ENCODE measurements at places on chromosomes 1 and 21.

DNA sequence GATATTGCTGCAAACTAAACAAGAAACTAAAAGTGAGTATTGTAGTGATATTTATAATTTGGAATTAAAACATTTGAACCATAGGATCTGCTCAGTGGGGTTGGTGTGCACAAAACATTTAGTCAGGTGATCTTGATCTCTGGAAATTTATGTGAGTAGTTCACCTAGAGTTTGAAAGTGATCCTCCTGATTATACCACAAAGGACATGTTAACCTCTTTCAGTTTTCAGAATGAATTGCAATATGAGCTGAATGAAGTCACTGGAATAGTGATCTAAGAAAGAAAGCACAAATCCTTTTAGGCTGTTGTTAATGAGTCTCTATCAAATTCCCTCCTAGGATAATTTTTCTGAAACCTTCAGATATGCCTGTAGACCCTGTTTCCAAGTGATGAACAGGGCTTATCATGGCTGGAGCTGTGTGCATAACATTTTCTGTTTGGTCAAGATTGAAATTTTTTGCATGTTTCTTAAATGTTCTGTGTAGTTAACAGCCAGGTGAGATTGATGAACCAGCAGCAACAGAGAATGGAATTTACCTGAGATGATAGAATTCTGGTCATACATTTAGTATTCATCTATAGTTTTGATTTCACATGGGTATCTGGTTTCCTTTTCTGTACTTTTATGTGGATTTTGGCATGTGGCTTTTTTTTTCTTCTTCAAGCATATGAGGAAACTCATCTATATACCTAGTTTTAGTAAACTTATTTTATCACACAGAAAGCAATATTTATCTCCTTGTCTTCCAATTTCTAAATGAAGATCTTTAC lies 25.5 kb downstream of the CDC14A start:
- no peak for DNase-seq

DNA sequence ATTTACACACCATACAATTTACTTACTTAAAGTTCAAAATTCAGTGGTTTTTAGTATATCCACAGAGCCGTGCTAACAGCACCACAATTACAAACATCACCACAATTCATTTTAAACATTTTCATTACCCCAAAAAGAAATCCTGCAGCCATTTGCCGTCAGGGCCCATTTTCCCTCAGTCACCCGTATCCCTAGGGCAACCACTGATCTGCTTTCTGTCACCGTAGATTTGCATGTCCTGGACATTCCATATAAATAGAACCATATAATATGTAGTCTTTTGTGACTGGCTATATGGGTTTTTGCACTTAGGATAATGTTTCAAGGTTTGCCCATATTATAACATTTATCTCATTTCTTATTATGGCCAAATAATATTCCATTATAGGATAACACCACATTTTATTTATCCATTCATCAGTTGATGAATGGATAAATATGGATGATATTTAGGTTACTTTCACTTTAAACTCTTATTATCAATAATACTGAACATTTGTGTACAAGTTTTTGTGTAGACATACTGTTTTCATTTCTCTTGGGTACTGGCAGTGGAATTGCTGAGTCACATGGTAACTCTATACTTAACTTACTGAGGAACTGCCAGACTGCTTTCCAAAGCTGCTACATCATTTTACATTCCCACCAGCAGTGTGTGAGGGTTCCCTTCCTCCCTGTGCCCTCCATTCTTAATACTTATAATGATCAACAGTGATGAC lies 68.9 kb downstream of the ST3GAL3 start:
- no peak for DNase-seq

DNA sequence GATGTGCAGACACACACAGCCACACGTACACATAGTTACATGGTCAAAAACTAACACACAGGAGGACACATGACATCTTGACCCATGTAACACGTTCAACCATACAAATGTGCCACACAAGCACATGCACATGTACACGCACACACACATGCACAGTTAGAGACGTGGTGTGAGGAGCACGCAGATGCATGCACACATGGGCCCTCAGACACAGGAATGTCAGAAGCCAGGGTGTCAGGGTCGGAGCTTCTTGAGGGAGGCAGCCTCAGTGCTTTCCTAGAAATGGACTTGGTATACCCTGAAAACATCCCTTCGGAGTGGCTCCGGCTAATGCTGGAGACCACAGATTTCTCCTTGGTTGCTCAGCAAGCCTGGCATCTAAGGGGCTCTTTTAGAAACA lies 114.3 kb downstream of the DMRTB1 start:
- no peak for DNase-seq

GRCh38 chr1:238592621-238593020 lies 701.9 kb upstream of the ZP4 start:
- DNase-seq: no peak

DNA sequence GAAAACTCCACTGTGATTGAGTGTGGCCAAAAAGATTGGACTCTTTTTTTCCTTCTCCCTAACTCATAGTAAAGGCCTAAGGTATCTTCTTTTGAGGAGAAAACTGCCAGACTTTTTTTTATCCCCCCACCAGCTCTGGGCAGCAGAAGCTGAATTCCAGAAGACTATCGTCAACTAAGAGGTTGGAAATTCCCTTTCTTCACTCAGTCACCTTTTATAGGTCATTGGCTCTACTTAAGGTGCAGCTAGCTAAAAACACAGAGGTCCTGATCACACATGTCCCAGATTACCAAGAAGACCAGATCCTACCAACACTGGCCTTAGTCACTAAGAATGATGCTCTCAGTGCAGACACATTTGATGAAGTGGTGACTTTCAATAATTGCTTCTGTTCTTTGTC lies 1441.2 kb downstream of the PLA2G4A start:
- no peak for DNase-seq

DNA sequence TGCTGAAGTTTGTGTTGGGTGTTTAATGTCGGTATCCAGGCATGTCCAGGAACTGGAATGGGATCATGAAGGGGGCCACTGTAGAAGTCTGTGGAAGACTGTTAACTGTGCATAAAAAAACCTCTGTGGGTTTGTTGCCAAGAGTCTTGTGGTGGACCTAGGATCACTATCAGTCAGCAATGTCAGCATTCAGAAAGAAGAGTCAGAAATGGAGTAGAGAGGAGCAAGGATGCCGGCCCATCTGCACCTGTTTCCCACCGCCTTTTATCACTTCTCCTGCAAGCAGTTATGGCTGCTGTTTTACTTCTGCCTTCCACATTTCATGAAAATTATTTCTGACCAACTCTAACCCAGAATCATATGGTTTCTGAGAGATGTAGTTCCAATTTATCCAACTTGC lies 36.7 kb downstream of the CLCA4 start:
- DNase-seq: no peak

GRCh38 chr1:68442822-68443556 lies 6.8 kb downstream of the RPE65 start:
- DNase-seq: no peak

GRCh38 chr1:113178522-113178921 lies 105.5 kb downstream of the LRIG2 start:
- DNase-seq: no peak

GRCh38 chr1:159964144-159964543 lies 10.1 kb upstream of the SLAMF9 start:
- no peak for DNase-seq

DNA sequence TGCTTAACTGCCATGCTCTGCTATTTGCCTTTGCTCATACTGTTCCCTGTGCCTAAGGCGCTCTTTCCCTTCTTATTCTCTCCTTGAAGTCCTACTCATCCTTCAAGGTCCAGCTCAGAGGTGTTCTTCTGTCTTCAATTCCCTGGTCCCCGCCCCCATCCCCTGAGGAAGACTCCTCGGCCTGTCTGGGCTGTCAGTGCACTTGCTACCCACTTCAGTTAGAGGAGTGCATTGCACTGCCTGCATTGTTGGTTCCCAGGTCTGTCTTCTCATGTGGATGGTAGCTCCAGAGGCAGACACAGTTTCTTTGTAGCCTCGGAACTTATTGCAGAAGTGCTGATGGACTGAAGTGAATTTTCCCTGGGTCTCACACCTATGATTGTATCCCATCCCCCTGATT lies 194.0 kb downstream of the C1orf94 start:
- DNase-seq: no peak

DNA sequence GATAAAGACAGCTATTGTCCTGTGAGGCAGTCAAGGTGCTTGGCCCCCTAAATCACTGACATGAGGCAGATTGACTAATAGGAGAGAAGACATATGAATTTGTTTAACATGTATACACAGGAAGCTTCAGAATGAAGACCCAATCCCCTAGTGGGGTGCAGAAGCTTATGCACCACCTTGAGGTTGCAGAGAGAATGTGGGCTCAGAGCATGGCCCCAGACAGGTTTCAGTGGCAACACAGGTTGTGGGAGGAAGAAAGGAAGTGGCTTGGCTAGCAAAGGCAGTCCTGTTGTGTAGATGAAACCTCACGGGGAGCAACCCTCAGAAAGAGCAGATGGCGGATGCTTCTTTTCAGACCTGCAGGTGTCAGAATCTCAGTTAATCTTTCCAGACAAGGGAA lies 37.0 kb upstream of the PARP1 start:
- DNase-seq: no peak

DNA sequence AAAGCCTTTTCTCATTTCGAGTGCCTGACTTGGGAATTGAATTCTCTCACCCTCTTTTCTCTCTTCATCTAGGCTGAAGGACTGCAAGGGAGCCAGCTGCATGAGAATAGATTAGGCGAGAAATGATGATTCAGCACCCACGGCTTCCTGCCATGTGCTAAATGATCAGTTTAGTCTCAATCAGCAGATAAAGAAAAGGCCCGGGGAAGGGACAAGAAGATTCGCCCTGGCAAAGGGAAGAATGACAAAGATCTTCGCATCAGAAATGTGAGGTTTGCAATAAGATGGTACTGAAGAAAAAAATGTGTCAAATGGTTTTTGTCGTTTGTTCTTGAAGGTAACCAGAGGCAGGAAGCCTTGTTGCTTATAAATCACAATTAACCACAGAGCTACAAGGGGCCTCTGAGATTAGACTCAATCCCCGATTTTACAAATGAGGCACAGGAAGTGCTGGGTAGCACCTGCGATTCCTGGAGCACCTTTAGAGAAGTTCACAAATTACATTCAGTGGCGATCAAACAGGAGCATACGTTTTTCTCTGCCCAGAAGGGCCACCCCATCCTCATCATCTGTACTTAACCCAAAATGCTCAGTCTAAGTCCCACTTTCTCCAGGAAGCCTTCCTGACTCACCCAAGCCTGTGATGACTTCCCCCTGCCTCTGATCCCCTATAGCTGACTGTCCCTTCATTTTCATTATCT lies 183.4 kb downstream of the ZNF281 start:
- DNase-seq: no peak

GRCh38 chr1:147541672-147542568 lies 619 bp downstream of the BCL9 start:
- DNase-seq: no peak

DNA sequence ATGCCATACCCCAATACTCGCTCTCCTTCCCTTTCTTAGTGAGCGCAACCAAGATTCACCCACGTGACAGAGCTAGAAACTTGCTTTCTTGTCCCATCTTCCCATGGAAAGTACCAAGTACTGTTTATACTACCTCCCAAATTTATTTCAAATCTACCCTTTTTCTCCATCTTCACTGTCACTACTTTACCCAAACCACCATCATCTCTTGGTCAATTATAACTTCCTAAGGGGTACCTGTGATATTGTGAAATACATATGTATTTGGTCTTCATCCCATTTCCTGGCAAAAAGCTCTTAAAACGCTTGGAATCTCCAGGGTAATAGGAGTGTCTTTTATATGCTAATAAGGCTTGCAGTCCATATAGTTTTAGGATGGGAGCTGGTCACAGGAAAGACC lies 8.2 kb downstream of the DRAM2 start:
- DNase-seq: no peak

GRCh38 chr1:84615790-84616189 lies 41.5 kb upstream of the CTBS start:
- no peak for DNase-seq

GRCh38 chr1:51329443-51330325 lies 678 bp downstream of the TTC39A start:
- DNase-seq: no peak

- DNase-seq: no peak
Measured at GRCh38 chr1:110612060-110612745, 6.0 kb upstream of the KCNA2 start.
